Myocyte (in vitro differentiated cells): ENCODE measurements at places on chromosomes 16 and 17.

DNA sequence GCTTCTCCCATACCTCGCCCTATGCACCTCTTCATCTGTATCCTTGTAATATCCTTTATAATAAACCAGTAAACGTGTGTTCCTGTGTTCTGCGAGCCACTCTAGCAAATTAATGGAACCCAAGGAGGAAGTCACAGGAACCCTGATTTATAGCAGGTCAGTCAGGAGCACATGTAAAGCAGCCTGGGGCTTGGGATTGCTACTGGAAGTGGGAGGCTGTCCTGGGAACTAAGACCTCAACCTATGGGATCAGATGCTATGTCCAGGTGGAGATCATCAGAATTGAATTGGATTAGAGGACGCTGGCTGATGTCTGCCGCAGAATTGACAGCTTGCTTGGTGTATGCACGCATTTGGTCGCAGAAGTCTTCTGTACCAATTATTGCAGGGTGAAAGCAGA lies 15.7 kb downstream of the WNT3 start:
- no peak for DNase-seq

DNA sequence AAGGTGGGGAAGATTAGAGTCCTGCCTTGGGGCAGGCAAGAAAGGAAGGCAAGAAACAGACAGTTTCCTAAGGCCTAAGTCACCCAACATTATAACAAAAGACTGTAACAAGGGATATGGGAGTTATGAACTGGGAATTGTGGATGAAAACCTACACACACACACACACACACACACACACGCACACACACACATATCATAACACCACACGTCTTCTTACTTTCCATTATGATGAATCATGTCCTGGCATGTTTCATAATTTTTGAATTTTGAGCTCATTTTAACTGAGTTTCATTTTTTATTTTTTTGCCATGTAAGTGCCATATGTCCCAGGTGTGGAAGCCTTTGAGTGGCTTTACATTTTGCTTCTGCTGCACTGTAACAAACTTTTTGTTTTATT lies 29.9 kb downstream of the HS3ST2 start:
- DNase-seq = peak; percentile 2

DNA sequence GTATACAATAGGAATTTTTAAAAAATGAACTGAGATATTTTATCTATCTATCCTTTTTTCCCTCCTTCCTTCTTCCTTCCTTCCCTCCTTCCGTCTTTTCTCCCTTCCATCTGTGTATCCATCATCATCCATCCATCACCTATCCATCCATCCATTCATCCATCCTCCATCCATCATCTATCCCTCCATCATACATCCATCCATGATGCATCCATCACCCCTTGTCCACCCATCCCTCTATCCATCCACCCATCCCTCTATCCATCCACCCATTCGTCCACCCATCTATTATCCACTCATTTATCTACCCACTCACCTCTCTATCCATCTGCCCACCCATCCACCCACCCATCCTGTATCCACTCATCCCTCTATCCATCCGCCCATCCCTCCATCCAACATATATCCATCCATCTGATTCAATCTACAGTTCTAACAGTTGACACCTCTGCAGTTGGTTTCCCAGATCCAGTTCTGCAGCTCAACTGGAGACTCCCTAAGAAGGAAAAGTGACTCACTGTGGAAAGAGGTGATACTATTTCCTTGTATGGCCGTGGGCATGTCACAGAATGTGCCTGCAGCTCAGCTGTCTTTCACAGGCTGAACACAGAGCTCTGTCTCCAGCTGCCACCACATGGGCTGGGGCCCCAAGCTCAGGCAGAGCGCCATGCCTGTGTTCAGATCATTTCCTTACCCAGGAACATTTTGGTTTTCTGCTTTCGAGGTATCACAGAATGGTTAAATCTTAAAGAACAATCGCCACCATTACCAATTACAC lies 130.8 kb downstream of the XYLT1 start:
- DNase-seq = peak; percentile 85

DNA sequence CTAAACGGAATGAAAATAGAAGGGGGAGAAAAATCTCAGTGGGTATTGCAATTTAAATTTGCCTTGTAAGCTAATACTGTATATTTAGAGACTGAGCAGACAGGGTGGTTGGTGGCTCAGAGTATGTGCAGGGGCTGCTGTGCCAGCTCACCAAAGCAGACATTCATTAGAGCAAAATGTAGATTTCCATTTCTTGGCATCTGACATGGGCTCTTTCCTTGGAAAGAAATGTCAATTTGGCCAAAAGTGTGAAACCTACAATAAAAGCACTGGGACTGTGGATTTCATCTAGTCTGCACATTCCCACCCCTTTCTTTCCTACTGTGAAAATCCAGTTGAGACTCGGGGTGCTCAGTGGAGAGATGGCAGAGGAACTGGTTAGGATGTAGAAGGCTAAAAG lies 145.1 kb upstream of the NOG start:
- no peak for DNase-seq

DNA sequence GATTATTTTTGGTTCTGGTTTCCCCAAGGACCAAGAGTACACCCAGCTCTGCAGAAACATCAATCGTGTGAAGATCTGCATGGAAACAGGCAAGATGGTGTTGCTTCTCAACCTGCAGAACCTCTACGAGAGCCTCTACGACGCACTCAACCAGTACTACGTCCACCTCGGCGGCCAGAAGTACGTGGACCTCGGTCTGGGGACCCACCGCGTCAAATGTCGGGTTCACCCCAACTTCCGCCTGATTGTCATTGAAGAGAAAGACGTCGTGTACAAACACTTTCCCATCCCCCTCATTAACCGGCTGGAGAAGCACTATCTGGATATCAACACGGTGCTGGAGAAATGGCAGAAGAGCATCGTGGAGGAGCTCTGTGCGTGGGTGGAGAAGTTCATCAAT lies 67.4 kb upstream of the ENDOV start:
- DNase-seq = no peak

DNA sequence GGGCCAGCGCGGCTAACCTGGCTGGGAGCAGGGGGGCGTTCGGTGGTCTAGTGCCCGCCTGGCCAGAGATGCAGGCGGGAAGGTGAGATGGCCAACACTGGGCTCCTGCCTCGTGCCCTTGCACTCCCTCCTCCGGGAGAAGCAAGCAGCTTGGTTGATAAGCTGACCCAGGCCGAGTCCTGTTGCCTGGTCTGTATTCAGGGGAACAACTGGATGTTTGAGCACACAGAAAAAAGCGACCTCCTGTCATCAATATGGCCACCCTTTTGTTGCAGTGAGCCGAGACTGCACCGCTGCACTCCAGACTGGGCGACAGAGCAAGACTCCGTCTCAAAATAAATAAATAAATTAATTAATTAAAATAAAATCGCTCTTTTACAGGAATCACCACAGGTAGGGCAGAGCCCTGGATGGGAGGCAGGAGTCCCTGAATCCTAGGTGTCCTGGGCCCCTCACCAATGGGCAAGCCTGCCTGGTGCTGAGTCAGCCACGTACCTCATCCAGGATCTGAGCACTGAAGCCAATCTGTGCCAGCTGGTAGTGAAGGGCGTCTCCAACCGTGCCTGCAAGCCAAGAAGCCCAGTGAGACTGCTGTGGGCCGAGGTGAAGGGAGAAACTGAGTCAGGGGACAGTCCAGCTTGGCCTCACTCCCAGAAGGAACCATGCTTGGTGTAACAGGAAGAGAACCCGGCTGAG lies 31.8 kb downstream of the HASPIN start:
- DNase-seq = no peak

DNA sequence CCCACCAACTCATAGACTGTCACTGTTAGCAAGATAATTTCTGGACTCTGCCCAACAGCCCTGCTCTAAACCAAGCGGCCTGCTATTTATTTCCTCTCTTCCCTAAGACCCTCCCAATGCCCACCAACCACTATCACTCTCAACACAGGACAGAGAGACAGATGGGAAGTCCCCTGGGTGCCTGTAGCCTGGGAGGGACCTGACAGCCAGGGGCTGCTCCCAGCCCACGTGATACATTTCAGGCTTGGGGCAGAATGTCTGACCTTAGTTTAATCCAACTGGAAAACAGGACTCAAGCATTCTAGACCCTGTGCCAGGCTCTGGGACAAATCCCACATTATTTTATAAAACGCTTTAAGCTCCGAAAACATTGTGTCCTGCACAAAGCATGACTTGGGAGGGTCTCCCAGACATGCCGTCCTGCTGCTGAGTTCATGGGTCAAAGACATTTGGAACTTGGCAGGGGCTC lies 23.6 kb downstream of the XYLT1 start:
- no peak for DNase-seq

GRCh38 chr16:983044-984030 lies 1.8 kb downstream of the SOX8 start:
- DNase-seq = peak; percentile 28

DNA sequence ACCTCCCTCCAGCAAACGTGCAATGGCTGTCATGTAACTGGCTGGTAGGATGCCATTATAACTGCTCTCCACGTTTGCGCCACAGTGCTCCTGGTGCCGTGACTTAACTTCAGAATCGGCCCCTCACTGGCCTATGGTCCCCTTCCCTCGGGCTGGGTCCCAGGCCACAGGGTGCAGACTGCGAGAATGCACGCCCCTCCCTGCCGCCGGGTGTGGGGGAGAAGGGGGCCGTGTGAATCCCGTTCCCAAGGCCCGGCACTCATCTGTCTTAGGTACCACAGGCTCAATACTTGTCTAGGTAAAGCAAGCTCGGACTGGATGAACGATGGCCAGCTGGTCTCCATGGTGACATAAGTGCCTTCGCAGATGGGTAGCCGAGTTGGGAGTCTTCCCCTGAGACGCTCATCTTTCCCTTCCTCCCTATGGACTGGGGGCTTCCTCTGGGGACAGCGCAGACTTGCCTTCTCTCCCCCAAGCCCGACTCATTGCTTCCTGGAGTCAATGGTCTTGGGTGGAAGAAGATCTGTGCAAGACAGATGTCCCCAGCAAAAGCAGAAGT lies 37.8 kb downstream of the TIMM22 start:
- no peak for DNase-seq

DNA sequence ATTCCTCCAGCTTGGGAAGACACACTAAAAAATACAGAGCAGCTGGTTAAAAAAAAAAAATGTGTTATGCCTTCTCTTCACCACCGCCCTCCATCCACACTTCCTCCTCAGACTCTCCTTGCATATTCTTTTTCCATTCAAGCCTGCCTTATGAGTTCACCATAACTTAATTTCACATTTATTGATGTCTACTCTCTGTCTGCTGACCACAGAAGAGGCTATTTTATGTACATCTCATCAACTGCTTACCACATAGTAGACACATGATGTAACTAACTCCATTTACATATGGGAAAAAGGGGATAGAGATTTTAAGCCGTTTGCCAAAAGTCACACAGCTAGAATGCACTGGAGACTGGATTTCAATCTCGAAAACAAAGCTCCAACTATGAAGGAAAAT lies 409.8 kb downstream of the CDH11 start:
- no peak for DNase-seq

- DNase-seq = peak; percentile 52
These were observed 35.4 kb downstream of the KCNJ16 start for GRCh38 chr17:70110443-70110880.

- DNase-seq = no peak
These were observed 13.1 kb upstream of the PLCG2 start for GRCh38 chr16:81765969-81766368.

- DNase-seq = no peak
These were observed 27.8 kb downstream of the PLXDC1 start for GRCh38 chr17:39123627-39124026.

GRCh38 chr16:80437707-80438106 lies 103.1 kb upstream of the DYNLRB2 start:
- DNase-seq = no peak

DNA sequence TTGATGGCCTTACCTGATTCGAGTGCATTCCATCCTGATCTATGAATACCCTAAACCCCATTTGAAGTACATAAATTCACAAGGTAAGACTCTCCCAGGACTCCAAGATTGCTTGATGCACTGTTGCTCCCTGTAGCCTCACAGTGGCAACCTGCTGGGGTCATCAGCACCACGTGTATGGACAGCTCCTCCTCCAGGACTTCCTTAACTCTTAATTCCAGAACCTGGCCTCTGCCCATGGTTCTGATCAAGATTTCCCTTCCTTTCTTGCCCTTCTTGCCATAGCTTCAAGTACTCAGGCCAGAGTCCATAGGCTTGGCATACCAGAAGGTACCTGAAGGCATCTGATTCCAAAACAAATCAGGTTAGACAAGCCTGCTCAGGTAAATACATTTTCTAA lies 34.0 kb upstream of the NLK start:
- peak; percentile 68 for DNase-seq

- DNase-seq = peak; percentile 66
These were observed 5.2 kb upstream of the OR1F1 start for GRCh38 chr16:3182608-3183444.

- no peak for DNase-seq
These were observed 9.5 kb downstream of the NDUFAF8 start for GRCh38 chr17:81248649-81249048.

- DNase-seq = no peak
These were observed 913 bp downstream of the CDIP1 start for GRCh38 chr16:4537376-4538343.

DNA sequence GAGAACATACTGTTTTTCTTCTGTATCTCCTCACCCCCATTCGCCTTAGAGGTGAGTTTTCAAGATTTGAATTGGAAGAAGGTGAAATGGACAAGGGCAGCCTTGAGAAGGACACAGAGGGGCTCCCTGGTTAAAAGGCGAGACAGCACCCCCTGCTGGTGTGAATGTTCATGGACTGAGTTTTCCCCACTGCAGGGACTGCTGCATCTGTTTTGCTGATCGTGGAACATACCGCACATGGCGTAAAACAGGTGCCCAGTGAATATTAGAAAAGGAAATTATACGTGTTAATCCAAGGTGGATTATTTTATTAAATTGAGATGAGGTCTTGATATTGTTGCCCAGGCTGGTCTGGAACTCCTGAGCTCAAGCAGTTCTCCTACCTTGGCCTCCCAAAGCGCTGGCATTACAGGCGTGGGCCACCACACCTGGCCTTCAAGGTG lies 54.5 kb downstream of the NDE1 start:
- peak; percentile 76 for DNase-seq

GRCh38 chr17:37766971-37767370 lies 22.1 kb upstream of the HNF1B start:
- no peak for DNase-seq

DNA sequence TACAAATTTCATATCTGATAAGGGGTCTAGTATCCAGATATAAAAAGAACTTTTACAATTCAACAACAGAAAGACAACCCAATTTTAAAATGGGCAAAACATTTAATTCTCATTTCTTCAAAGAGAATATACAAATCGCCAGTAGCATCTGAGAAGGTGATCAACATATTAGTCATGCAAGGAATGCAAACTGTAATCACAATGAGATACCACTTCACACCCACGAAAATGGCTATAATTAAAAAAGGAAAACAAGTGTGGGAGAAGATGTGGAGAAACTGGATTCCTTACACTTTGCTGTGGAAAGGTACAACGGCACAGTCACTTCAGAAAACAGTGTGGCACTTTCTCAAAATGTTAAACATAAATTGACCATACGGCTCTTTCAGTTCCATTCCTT lies 168.2 kb downstream of the VPS53 start:
- DNase-seq = peak; percentile 54

DNA sequence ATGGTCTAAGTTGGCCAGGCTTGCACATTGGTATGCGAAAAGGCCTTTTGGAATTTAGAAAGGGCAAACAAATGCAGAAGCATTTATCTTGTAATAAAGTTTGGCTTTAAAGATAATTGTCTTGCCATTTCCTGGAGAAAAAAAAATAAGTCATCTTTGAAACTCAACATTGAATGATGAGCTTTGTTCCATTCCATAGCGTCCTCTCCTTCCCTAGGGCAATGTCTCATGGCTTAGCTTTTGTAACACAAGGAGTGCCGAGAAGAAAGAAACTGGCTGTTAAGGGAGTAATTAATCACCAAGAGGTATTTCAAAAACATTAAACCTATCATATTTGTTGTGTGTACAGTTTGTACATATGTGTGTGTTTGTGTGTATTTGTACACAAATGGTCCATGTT lies 372.3 kb downstream of the NPIPA8 start:
- no peak for DNase-seq
